ENCODE measurements at places on chromosomes 11 and 22.

DNA sequence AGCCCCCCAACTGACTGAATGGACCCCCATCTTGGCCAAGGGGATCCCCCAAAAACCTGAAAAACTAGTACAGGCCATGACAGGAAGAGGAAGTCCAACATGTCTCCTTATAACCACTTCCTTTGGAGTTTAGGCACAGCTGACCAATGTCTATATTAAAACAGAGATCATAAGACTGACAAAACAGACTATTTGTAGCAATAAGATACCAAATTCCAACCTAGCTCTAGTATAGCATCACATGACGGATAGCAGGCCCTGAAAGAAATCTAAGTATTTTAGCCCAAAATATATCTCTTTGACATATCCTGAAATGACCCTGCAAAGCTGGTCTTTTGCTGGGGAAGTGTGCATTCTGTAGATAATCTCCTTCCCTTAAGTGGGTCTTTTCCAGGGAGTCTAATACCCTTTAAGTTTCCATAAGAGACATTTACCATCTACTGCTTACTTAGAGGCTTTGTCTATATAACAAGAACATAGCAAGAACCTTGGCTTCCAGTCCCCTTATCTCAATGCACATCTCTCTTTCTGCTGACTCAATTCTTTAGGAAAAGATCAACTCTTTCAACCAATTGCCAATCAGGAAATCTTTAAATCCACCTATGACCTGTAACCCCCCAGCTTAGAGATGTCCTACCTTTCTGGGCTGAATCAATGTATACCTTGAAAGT, 34.9 kb upstream of the ACER3 start:
- no peak for DNase-seq

DNA sequence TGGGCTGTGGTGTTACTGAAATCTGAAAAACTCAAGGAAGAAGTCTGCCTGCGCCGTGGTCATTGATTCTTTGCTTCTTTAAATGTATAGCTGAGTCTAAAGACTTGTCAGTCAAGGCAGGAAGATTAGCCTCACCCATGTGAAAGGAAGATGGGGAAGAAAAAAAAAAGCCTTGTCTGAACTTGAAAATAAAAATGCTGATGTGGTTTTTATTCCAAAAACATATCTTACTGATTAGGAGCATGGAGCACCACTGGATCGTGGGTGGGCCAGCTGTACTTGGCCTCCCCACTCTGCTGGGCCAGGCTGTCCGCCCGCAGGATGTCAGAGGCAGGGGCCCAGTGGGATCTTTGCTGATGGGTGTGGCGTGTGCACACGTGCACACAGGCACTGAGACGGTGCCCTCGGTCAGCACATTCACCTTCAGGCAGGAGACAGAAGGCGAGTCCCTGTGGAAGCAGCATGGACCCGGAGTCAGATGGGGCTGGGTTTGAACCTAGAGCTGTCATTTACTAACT, 111.9 kb downstream of the WNT7B start:
- DNase-seq: no peak

DNA sequence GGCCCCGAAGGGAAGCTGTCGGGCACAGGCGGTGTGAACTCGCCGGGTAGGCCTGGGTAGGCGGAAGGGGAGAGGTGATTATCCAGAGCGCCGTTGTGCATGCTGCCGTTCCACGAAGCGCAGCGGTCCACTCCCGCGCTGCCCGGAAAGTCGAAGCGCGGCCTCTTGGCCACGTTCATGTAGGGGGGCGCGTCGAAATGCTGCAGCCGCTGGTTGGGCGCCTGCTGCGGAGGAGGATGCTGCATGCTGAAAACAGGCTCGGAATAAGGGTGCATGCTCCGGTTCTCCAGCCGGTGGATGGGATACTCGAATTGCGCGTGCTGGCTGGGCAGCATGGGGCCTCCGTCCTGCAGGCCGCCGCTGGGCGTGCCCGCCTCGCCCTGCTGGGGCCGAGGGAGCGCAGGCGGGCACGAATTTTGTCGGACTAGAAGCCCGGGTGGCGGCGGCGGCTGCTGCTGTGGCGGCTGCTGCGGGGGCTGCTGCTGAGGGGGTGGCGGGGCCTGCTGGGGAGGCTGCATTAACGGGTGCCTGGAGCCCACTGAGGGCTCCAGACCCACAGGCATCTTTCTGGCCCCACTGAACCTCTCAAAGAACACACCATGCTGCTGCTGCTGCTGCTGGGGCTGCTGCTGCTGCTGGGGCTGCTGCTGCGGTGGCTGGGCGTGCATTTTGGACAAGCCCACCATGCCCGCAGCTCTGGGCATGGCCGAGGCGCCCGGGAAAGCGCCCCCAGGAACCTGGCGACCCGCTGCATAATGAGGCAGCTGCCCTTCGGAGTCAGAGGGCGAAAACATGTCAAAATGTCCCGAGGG, 2.3 kb downstream of the MN1 start:
- DNase-seq: peak; percentile 59

DNA sequence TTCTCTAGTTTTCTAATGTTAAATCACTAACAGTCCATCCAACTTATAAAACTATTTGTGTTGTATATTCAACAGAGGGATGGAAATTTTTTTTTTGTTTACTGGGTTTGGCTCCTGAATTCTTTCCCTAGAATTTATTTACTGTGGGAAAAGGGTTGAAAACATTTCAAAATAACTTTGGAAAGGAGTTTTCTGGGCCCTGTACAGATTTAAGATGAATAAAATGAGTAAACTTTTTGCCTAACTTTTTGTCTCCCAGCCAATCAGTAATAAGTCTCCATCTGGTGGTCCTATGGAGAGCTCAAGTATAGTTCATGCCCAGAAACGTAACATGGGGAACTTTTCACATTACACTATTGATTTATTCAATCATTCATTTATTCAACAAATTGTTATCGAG, 16.7 kb upstream of the PRSS23 start:
- DNase-seq: no peak

DNA sequence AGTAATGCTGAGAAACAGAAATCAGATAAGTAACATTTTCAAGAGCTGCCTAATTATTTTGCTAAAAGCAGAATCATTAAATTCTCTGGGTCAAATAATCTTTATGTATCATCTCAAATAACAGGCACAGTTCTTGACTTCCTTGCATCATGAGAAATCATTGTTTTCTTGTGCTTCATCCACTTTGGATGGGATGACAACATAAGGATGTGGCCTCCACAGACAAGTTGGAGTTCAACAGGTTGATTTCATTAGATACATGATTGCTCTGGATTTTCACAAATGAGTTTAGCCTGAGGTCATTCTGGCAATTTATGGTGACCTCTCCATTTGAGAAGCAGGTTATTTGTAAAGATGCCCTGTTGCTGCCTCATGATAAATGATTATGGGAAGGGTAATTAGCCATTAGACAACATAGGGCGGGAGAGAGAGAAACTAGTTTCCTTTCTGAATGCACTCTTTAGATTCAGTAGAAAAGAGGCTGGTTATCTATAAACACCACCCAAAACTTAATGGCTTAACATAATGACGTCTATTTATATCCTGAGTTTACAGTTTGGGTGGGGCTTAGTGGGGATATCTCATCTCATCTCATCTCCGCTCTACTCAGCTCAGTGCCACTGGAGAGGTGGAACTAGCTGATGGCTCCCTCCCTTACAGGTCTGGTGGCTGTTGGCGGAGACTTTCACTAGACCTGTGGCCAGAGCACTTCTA, 35.0 kb upstream of the ADORA2A start:
- no peak for DNase-seq

DNA sequence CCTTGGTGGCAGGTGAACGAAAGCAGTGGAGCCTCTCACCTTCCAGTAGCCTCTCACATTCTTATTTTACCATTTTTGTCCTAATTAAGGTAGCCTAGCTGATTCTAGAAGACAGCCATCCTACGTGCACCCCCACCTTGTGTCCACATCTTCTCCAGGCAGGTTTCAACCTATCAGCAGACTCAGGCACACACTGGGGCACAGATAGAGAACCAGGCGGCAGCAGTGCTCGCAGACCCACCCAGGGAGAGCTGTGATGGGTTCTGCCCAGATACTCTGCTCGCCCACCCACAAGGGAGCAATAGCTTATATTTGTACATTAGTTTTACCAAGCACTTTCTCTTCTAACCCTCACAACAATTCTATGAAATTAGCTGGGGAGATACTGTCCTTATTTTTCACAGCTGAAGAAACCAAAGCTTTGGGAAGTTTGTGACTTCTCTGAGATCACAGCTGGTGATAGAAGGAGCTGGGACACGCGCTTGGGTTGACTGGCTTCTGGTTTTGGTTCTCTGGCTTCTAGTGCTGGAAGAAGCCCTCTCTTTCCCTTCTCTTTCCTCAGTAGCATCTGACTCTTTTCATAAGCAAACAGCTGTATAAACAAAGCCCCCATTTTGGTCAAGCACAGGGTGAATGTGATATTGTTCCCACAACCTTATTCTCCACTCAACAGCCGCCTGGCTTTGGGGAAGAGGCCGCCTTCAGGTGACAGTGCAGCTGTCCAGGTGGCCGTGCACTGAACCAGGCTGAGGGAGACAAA, 36.9 kb downstream of the PPP2R1B start:
- DNase-seq: no peak

DNA sequence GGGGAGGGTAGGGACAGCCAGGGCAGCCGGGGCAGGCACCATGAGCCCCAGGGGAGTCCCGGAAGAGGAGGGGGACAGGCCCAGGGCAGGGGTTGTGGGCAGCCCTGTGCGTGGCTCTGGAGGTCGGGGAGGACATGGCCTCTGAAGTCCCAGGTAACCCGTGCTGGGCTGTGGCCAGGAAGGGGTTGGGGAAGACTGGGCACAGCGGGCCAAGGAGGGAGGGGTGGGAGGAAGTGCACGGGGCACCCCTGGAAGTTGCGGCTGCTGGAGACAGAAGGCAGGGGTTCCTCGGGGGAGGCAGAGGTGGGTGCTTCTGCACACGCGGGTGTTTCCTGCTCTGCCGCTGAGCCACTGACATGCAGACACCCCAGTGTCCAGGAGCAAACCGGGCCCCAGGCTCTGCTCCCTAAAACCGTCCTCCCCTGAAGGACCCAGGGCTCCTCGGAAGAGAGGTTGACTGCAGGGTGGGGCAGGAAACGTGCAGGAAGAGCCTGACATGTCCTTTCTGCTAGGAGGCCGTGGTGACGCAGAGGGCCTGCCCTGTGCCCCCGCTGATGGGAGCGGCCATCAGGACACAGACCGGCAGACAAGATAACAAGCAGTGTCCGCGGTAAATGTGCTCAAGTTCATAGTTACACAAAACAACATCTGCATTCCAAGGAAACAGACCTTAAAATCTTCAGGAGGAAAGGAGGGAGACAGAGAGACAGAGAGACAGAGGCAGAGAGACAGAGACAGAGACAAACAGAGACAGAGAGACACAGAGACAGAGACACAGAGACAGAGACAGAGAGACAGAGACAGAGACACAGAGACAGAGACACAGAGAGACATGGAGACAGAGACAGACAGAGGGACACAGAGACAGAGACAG, 5.7 kb downstream of the TNNI2 start:
- DNase-seq: no peak

- peak; percentile 18 for DNase-seq
Measured at GRCh38 chr22:29225422-29226090, 19.9 kb downstream of the EMID1 start.

DNA sequence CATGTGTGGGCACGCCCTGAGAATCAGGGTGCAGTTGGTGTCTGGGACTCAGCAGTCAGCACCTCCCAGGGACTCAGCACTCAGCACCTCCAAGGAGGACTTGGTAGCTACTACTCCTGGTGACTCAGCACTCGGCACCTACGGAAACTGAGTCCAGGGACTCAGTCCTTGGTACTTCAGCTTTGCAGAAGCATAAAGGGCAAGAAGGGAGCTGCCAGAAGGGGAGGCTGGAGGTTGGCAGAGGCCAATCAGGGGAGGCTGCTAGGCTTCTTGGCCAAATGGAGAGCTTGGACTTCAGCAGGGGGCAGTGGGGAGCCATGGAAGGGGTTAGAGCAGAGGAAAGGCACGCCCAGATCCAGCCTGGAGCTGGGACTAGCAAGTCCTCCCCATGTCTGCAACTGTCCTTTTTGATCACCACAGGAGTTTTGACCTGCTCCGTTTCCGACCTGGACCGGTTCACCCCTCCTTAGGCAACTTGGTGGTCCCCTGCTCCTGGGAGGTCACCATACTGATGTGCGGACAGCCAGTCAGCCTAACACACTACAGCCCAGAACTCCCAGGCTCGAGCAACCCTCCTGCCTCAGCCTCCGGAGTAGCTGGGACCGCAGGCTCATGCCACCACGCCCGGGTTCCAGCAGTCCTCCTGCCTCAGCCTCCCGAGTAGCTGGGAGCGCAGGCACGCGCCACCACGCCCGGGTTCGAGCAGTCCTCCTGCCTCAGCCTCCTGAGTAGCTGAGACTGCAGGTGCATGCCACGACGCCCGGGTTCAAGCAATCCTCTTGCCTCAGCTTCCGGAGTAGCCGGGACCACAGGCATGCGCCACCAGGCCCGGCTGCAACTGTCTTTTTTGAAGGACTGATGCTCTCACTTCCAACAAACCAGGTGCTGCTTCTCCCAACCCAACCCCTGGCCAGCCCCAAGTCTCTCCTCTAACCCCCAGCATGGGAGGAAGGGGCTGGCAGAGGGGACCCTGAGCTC, 1.5 kb downstream of the ANO9 start:
- no peak for DNase-seq

DNA sequence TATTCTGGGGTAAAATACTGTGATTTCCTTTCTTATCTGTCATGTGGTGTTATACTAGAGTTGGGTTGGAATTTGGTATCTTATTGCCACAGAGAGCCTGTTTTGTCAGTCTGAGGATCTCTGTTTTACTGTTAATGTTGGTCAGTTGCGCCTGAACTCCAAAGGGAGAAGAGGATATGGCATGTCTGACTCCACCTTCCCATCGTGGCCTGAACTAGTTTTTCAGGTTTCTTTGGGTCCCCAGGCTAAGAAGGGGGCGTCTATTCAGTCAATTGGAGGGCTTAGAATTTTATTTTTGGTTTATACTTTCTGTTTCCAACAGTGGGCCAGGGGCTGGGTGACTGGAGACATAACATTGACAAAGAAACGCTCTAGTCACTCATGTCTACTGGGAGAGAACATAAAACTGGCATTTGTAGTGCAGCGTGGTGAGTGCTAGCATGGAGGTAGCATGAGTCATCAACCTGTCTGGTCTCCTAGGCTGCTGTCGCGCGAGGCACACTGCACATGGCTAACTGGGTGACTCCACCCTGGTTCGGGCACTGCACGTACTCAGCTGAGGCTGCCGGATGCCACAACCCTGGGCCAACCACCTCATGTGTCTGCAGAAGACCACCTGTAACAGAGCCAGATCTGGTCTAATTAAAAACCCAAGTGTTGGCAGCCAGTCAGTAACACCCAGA, 120.1 kb upstream of the OR9Q1 start:
- DNase-seq: no peak

DNA sequence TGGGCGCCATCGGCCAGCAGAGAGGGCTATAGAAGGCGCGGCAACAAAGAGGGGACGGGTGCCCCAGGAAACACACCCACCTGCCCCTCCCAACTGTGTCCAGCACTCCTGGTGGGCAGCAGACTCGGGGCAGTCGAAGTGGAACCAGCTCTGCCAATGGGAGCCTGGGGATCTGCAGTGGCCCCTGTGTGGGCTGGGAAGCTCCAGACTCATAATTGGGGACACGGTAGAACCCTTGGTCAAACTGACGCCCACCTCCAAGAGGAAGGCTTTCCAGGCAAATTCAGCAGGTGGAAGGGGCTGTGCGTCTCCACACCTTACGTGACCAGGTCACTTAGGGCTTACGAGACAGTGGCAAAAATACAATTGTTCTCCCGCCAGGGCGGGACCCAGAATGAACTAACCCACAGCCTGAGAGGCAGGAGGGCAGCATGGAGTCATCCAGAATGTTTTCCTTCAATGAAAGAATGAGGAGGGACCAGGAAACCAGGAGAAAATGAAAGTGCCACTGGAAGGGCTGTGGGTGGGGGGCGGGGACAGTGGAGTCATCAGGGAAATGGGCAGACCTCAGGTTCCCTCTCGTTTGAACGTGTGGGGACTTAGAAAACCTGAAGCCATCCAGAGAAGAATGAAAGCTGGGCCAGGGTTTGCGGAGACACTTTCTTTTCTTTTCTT, 53.2 kb upstream of the SHANK2 start:
- no peak for DNase-seq
